ENCODE measurements at places on chromosomes 2 and 18.
A peak's percentile ranks its signal among the peaks of the same experiment; 100 is the strongest.

GRCh38 chr2:224436634-224437033, 34.7 kb upstream of the FAM124B start:
- no peak for DNase-seq

DNA sequence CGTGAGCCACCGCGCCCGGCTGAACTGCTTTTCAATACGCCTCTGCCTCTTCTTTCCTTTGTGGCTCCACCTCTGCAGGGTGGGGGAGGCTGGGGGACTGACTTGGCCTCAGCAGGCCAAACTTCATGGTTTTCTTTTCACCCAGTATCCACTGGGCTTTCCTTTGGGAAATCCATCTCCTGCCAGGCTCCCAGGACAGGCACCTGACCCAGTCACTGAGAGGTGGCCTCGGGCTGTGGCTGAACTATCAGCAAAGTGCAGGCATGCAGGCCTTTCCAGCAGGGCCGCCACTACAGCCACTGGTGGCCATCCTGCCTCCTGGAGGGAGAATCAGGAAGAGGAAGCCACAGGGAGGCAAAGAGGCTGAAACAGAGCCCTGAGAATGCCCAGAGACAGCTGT, 33.4 kb upstream of the SEMA4C start:
- DNase-seq, result no peak

GRCh38 chr18:62586151-62586774, 63.4 kb downstream of the ZCCHC2 start:
- DNase-seq, result peak; percentile 25

DNA sequence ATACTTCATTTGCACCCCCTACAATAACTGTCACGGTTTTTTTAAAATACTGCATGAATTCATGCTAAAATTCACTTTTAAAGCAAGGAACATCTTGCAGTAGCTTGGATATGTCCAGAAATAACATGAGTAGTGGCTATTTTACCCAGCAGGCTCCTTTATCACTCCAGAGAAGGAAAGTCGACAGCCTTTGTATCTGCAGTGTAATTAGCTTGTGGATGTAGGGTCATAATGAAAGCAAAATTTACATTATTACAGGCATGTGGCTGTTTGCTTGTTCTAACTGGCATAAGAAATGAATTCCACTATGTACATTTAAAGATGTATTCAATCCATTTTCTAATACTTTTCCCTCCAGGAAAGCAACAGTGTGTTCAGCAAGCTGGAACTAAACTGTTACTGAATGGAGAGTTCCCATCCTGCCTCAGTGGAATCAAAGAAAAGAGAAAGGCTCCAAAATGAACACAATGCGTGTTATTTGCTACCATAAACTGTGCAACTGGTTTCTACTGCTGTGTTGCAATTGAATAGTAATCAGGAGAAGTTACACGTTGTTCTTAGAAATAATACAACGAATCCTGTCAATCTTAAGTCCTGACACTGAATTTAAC, 321.2 kb upstream of the VRK2 start:
- no peak for DNase-seq

- DNase-seq, result peak; percentile 66
Measured at GRCh38 chr2:18986046-18986445, 372.4 kb downstream of the OSR1 start.

- no peak for DNase-seq
Measured at GRCh38 chr2:45000341-45000901, 8.8 kb downstream of the SIX2 start.

GRCh38 chr2:65922794-65923193, 490.4 kb upstream of the SPRED2 start:
- DNase-seq, result no peak

GRCh38 chr2:190935054-190935453, 54.4 kb downstream of the GLS start:
- no peak for DNase-seq

DNA sequence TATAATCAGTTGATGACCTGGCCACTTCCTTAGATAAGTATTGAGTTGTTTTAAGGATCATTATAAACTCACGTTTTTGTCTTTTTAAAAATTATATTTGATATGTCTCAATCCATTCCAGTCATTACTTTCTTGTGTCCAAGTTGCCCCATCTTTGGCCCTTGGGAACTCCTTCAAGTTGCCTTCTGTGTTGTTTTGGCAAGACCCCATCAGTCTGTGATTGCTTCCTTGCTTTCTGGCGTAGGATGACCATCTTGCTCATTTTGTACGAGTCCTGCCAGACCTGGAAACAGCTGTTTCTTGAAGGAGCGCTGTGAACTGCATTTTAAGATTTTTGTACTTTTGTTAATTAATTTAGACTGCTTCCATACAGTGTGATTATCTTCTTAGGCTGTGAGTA, 68.9 kb upstream of the ITM2C start:
- DNase-seq, result no peak

DNA sequence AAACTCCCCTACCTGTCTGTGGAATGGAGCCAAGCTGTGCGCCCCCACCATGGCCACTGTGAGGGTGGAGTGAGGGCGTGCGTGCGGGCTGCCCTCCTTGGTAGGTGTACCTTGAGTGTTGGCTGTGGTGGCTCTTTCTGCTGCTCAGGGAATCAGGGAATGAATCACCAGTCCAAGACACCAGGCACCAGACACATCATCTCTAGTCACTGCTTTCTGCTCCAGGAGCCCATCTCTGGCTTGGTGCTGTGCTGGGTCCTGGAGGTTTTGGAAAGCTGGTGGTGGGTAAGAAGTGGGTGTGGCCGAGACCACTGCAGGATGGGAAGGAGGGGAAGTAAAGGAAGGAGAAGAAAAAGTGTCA, 209.9 kb downstream of the SEPTIN10 start:
- no peak for DNase-seq

DNA sequence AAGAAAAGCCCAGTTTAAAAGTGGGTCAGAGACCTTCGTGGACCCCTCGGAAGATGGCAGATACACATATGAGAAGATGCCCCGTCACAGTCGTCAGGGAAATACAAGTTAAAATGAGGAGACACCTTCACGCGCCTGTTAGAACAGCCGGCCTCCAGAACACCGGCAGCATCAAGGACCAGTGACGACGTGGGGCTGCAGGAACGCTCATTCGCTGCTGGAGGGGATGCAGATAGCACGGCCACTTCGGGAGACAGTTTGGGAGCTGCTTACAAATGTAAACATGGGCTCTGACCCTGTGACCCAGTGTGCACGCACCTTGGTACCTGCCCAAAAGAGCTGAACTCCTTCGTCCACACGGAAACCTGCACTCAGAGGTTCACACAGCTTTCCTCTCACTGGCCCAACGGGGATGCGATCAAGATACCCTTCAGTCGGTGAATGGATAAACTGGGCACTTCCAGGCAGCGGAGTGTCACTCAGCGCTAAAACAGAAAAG, 83.7 kb upstream of the CTDP1 start:
- DNase-seq, result no peak

DNA sequence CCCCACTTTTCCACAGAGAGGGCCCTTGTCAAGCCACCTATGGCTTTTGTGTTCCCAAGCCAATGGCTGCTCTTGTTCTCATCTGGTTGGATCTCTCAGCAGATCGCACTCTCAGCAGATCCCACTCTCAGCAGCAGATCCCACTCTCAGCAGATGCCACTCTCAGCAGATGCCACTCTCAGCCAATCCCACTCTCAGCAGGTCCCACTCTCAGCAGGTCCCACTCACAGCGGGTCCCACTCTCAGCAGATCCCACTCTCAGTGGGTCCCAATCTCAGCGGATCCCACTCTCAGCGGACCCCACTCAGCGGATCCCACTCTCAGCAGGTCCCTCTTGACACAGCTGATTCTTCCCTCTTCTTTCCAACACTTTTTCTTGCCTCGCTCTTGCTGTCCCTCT, 59.3 kb upstream of the MGAT4A start:
- no peak for DNase-seq

DNA sequence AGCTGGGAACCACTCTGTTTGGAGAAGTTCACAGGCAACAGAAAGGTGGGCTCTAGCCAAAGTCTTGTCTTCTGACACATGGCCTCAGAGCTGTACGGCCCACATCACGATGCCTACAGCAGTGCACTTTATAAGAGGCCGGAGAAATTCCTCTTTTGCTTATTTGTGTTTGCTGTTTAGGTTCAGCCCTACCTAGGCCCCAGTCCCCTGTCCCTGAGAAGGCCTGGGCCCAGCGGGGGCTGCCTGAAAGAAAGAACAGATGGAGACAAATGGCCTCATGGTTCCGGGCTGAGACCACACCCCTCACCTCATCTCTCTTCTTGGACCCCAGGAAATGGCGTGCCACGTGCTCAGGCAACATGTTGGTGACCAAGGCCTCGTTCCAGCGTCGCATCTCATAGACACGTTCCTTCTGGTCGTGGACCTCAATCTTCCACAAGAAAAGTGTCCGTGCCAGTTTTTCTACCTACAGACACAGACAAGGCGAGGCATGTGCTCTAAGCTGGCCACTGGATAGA, 30.9 kb downstream of the CENPO start:
- no peak for DNase-seq

DNA sequence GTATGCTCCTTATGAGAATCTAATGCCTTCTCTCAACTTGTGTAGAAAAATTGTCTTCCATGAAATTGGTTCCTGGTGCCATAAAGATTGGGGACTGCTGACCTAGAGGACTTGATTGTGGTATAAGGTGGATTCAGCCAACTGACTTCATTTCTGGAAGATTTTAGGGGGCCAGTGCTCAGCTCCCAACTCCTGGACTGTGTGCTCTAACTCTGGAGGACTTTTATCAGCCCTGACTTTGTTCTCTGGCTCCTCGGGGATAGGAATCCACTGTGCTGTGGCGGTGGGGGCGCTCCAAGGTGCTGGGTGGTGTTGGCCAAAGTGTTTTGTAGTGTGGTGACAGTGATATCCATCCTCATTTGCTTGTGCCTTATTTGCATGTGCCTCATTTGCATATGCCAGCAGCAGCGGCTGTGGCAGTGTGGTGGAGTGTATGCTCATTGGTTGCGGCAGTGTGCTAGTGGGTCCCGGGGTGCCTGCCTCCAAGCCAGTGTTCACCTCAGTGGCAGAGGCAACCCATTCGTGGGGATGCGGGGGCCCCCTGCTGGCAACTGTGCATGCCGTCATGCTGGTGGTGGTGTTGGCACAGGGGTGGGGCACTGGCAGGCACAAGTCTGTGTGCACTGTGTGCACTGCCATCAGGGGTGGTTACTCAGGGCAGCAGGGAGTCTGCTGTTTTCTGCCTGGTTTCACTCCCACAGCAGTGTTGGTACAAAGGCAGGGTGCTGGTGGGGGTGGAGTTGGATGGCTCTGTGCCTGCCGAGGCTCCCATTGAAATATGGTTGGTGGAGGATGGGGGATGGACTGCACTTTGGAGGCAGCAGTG, 19.6 kb downstream of the EHBP1 start:
- no peak for DNase-seq

DNA sequence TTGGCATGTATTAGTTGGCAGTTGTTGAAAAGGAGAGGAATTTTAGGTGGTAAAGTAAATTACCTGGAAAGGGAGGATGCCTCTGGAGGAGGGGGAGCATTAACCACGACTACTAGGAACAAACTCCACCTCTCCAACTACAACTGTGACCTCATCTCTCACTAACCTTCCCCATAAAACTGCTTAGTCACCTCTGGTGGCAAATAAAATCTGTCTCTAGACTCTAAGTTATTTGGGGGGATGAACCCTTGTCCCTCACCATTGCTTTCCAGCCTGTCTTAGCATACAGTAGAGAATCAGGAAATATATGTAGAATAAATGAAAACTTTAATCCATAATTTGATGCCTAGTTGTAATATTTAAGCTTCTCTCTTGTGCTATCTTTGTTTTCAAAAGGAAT, 27.6 kb upstream of the MYO1B start:
- no peak for DNase-seq

DNA sequence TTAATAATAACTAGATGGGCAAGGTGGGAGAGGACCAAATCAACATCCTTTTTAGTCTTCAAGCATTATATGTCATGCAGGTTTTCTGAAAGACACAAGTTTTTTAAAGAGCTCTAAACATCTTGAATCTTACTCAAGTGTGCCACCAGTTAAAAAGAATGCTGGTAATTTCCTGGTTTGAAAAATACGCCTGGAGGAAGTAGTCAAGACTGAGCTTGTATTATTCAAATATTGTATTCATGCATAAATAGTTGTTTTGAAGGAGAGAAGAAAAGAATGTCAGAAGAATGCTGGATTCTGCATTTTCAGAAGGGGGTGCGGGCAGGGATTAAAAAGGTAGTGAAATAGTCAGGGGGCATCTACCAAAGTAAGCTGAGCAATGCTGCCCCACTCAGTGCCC, 90.7 kb downstream of the WDPCP start:
- DNase-seq, result no peak

GRCh38 chr18:58402247-58402646, 226.6 kb downstream of the ALPK2 start:
- DNase-seq, result peak; percentile 31

DNA sequence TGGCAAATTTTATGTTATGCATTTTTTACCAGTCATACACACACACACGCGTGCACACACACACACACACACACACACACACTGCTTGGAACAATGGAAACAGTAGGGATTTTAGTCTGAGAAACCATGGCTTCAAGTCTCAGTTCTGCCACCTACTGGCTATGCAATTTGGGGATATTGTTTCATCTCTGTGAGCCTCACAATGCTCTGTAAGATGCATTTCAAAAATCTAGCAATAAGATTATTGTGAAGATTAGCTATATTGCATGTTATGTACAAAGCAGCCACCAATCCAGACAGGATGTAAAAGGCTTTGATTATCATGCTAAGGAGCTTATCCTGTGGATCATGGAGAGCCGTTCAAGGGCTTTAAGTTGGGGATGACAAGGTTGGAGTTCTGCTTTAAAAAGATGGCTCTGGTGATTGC, 401.4 kb downstream of the NBAS start:
- no peak for DNase-seq
